ENCODE measurements at places on chromosomes 7 and 10.
A peak's percentile ranks its signal among the peaks of the same experiment; 100 is the strongest.

GRCh38 chr10:12098966-12099365, 30.2 kb downstream of the DHTKD1 start:
- DNase-seq: no peak

DNA sequence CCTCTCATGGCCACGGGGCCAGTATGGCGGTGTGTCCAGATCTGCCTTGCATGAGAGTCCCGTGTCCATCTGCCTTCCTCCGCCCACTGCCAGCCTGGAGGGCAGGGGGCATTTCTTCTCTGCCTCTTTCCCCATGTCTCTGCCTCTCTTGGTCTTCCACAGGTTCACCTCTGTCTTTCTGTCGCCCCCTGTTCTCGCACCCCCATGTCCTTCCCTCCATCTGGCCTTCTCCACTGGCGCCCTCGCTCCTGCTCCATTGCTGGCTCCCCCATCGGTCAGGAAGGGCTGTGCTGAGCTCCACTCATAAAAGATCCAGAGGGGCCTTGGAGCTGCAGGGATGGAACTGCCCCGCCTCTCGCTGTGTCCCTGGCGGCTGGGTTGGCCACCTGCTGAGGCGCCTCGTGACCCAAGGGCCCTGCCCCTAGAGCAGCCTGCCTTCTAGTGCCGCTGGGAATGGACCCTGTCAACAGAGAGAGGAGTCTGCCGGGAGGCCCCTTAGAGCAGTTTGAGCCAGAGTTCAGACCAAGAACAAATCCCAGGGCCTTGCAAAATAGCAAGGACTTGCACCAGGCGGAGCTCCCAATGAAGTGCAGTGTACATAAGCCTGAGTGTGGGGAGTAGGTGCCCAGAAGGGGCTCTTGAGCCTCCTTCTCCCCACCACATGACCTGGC, 42.0 kb downstream of the GOLGA7B start:
- DNase-seq: no peak

GRCh38 chr7:97639036-97639435, 92.8 kb upstream of the TAC1 start:
- peak; percentile 20 for DNase-seq

DNA sequence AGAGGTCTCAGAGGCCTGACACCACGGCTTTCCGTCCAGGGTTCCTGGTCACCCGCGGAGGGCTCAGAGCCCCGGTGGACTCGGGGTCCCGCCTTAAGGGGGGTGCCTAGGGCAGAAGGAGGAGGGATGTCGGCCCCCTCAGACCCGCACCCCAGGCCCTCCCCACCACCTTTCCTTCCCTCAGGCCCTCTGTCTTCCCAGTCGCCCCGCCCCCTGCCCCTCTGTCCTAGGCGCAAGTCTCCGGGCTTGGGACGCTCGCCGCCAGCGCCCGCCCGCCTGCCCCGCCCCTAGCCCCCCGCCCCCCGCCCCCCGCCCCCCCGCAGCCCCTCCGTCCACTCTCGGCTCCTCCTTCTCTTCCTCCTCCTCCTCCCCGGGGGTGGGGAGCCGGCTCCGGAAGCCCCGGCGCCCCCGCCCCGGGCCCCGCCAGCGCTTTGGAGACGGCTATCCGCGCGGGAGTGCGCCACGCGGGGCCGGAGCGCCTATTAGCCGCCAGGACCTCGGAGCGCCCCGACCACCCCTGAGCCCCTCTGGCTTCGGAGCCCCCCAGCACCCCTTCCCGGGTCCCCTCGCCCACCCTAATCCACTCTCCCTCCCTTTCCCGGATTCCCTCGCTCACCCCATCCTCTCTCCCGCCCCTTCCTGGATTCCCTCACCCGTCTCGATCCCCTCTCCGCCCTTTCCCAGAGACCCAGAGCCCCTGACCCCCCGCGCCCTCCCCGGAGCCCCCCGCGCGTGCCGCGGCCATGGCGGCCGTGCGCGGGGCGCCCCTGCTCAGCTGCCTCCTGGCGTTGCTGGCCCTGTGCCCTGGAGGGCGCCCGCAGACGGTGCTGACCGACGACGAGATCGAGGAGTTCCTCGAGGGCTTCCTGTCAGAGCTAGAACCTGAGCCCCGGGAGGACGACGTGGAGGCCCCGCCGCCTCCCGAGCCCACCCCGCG, at the start of gene AEBP1:
AEBP1 (plus strand) TSS at position 423 of the 937 bp plus-strand sequence; CDS start at position 744, 321 bp downstream.
- DNase-seq: no peak

- DNase-seq: no peak
These were observed 15.4 kb upstream of the FZD9 start for GRCh38 chr7:73418113-73418703.
